ENCODE measurements at places on chromosomes 11 and 22. TPM values are rescaled to one million over a fixed set of nuclear protein-coding genes. Genes with fewer than 3 reads are reported as not detected.

Gene GAB4
- total RNA-seq: not detected

Gene MUS81
- 42.8 TPM for total RNA-seq

Gene SEC14L6
- total RNA-seq: 0.82 TPM

Gene MFNG
- 1.6 TPM for total RNA-seq

Data from frontal cortex (tissue), 4 donors.